ENCODE measurements at places on chromosomes 2 and 18. TPM values are rescaled to one million over a fixed set of nuclear protein-coding genes. Genes with fewer than 3 reads are reported as not detected.

DNA sequence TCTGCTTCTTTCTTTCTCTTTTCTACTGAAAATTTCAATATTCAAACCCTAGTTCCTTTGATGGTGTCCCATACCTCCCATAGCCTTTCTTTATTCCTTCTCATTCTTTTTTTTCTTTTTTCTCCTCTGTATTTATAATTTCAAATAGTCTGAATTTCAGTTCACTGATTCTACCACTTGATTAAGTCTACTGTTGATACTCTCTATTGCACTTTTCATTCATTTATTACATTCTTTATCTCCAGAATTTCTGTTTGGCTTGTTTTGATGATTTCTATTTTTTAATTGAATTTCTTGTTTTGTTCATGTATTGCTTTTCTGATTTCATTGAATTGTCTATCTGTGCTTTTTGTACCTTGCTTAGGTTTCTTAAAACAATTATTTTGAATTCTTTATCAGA lies 111.9 kb upstream of the VRK2 start:
- DNase-seq, result no peak
- H3K27ac ChIP-seq, result no peak overlapping the region
- H3K27me3 ChIP-seq, result no peaks in the 10 kb centered on the region
- H3K4me3 ChIP-seq, result no peak overlapping the region
- H3K4me1 ChIP-seq, result no peaks in the 10 kb centered on the region
- H3K36me3 ChIP-seq, result no peaks in the 10 kb centered on the region

- H3K27me3 ChIP-seq, result no peaks in the 10 kb centered on the region
- no peak overlapping the region for H3K4me3 ChIP-seq
- no peaks in the 10 kb centered on the region for H3K36me3 ChIP-seq
- no peak overlapping the region for H3K27ac ChIP-seq
- peaks cover 8% of the 10 kb centered on the region for H3K4me1 ChIP-seq
These were observed 13.2 kb downstream of the GPC1 start for GRCh38 chr2:240448387-240449274.

ADGRF3 gene
- 1.8 TPM for total RNA-seq

IMPACT gene
- total RNA-seq, result 12.2 TPM

WIPF1 gene
- total RNA-seq, result 473 TPM

- H3K36me3 ChIP-seq, result no peaks in the 10 kb centered on the region
- H3K27ac ChIP-seq, result no peak overlapping the region
- H3K4me1 ChIP-seq, result no peaks in the 10 kb centered on the region
These were observed 102.4 kb upstream of the DCC start for GRCh38 chr18:52237551-52237950.

DNA sequence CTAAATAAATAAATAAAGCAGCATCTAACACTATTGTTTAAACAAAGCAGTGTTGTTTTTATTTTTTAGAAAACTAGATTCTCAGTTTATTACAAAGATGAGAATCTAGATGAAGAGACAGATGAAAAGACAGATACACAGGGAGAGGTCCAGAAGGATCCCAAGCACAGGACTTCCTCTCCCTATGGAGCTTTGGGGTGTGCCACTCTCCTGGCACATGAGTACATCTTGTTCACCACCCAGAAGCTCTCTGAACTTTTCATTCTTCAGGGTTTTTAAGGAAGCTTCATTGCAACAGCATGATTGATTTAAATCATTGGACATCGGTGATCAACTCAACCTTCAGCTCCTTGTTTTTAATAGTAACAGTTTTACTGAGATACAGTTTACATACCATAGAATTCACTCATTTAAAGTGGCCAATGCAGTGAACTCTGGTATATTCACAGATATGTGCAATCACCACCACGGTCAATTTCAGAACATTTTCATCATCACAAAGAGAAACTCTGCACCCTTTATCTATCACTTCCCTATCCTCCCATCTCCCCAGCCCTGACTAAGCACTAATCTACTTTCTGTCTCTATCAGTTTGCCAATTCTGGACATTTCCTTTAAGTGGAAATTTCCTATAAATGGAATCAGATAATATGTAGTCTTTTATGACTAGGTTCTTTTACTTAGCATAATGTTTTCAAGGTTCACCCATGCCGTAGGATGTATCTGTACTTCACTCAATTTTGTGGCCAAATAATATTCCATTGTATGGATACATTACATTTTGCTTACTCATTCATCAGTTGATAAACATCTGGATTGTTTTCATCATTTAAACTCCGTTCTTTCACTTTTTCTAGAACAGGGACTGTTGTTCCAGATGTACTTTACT lies 62.3 kb upstream of the ZFP36L2 start:
- peaks cover under 1% of the 10 kb centered on the region for H3K4me1 ChIP-seq
- H3K4me3 ChIP-seq, result no peak overlapping the region
- no peak overlapping the region for H3K27ac ChIP-seq
- H3K36me3 ChIP-seq, result peaks cover 73% of the 10 kb centered on the region
- H3K27me3 ChIP-seq, result no peaks in the 10 kb centered on the region
- DNase-seq, result no peak

DNA sequence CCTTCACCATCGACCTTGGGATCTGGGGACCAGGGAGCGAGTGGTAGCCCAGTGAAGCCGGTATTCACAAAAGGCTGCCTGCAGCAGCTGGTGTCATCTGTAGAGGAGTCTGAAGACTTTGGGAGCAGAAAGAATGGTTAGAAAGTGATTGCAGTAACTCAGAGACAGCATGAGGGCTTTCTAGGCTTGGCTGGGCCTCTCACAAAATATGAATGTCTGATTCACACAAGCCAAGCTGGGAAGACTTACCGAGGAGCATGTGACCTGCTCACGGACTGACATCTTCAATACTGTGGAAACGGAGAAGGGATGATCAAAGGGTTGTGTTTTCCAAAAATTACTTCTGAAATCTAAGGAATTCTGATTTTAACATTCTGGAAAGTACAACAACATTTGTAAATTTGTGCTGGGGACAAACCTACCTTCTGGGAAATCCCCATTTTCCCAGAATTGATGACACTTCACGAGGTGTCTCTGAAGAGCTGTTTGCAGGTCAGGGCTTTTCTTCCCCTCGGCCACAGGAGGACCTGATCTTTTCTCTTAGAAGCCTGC lies 111.7 kb downstream of the ACOXL start:
- no peak overlapping the region for H3K4me3 ChIP-seq
- H3K27ac ChIP-seq, result no peak overlapping the region
- peaks cover 19% of the 10 kb centered on the region for H3K4me1 ChIP-seq
- DNase-seq, result no peak
- no peaks in the 10 kb centered on the region for H3K27me3 ChIP-seq

DNA sequence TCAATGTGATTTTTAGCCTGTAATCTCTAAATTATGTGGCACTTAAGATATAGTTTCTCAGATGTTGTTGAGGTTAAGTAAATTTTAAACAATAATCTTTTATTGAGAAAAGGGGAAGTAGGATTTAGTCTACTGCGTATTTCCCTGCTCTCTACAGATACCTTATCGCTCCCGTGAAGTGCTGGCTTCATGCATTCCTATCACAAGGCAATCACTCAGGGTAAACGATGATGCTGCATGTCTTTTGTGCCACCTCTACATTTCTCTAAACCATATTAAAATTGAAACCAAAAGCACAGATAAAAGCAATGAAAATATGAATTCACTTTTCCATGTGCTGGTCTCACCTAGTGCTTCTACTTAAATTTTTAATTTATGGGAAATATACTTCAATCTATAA lies 14.4 kb upstream of the RPE start:
- no peaks in the 10 kb centered on the region for H3K4me1 ChIP-seq
- H3K4me3 ChIP-seq, result no peak overlapping the region
- H3K27me3 ChIP-seq, result peaks cover 50% of the 10 kb centered on the region
- no peaks in the 10 kb centered on the region for H3K36me3 ChIP-seq

DNA sequence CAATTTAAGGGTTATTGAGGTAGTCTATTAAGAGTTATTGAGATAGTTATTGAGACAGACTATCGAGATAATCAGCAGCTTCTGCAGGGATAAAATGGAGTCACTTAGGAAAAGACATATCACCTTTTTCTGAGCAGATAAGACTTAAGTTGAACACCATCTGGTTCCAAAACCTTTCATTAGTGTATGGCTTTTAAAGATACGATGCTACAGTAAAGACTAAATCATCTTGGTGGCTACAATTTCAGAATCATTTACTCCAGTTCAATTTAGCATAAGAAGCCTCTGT lies 68.6 kb upstream of the DNAJC10 start:
- H3K4me1 ChIP-seq, result no peaks in the 10 kb centered on the region
- no peak for DNase-seq
- H3K27me3 ChIP-seq, result no peaks in the 10 kb centered on the region
- H3K27ac ChIP-seq, result no peak overlapping the region
- H3K36me3 ChIP-seq, result no peaks in the 10 kb centered on the region

DNA sequence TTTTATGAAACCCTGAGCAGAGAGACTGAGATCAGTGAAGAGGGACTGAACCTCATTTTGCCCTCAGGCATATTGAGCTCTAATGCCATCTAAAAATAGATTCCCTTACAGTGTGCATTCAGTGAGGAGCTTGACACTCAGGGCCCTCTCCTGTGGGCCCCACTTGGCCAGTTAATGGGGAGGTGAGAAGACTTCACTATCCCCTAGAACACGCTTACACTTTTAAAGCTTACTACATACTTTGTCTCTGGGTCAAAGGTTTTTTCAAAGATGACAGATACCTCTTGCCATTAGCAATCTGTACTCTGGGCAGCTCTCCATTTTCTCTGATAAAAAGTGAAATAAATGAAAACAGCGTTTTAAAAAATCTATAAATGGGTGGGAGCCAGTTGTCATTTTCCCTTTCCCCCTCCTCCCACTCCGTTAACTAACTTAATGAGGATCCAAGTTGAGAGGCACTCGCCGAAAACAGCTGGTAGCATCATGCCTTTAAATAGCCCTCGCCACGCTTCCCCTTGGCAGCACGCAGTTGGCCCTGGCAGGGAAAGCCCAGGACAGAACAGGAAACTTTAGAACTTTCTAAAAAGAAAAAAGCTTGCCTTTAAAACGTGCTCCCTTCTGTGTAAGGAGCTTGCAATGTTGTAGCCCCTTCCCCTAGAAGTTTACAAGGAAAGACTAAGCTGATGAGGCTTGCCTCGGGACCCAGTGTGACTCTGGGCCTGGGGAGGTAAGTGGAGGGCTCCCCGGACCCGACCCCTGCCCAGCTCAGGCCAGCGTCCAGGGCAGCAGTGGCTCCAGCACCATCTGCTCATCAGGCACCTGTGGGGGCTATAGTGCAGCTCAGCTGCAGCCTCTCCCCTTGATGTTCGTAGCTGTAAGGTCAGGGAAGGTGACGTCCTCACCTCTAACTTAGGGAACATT lies 58.8 kb upstream of the FOSL2 start:
- DNase-seq, result no peak
- no peaks in the 10 kb centered on the region for H3K36me3 ChIP-seq
- H3K4me3 ChIP-seq, result no peak overlapping the region
- no peak overlapping the region for H3K27ac ChIP-seq

DNAJC27 gene
- 14.6 TPM for total RNA-seq

GRCh38 chr2:160486341-160486740 lies 7.3 kb downstream of the RBMS1 start:
- peaks cover 10% of the 10 kb centered on the region for H3K4me1 ChIP-seq
- H3K36me3 ChIP-seq, result no peaks in the 10 kb centered on the region
- no peak overlapping the region for H3K27ac ChIP-seq
- no peak for DNase-seq

- H3K27ac ChIP-seq, result no peak overlapping the region
- H3K27me3 ChIP-seq, result peaks cover 3% of the 10 kb centered on the region
- no peaks in the 10 kb centered on the region for H3K4me1 ChIP-seq
- H3K36me3 ChIP-seq, result no peaks in the 10 kb centered on the region
- no peak overlapping the region for H3K4me3 ChIP-seq
These were observed 69.3 kb upstream of the SLC16A14 start for GRCh38 chr2:230137902-230138539.

TEKT4 gene
- total RNA-seq, result not detected

DNA sequence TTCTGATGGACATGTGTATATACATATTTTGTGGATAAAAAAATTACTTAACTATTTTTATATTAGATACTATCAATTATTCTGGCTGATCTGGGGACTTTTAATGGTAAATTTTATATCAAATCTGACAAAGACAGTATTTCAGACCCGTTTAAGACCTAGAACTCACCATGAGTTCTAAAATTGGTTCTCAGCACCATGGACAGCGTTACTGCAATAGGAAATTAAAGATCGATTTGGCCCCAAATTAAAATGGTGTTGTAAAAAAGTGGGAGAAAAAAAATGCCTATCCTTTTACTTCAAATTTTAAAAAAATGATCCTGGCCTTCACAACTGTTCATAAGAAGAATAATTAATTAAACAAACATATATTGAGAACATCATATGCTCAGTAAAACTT lies 919 bp upstream of the SCN2A start:
- H3K27ac ChIP-seq, result no peak overlapping the region
- no peak for DNase-seq
- no peaks in the 10 kb centered on the region for H3K4me1 ChIP-seq
- no peaks in the 10 kb centered on the region for H3K36me3 ChIP-seq

DNA sequence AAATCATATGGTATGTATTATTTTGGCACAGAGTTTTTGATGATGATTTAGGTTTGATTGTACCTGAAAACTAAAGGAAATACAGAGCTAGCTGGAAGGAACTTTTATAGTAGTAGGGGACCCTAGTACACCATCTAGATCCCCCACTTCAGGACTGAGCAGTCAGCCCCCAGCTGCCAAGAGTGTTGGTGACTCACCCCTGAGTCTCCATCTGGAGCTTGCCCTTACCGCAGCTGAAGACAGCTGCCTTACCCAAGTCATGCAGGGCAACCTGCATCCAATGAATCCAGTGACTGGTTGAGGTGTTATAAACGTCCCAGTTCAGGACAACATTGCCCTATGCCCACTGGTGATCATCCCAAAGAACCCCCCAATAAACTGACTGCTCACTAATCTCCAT lies 15.3 kb downstream of the PMS1 start:
- H3K4me3 ChIP-seq, result no peak overlapping the region
- H3K27ac ChIP-seq, result no peak overlapping the region
- H3K36me3 ChIP-seq, result peaks cover 27% of the 10 kb centered on the region
- no peaks in the 10 kb centered on the region for H3K4me1 ChIP-seq

ATP6V1C2 gene
- not detected for total RNA-seq

DNA sequence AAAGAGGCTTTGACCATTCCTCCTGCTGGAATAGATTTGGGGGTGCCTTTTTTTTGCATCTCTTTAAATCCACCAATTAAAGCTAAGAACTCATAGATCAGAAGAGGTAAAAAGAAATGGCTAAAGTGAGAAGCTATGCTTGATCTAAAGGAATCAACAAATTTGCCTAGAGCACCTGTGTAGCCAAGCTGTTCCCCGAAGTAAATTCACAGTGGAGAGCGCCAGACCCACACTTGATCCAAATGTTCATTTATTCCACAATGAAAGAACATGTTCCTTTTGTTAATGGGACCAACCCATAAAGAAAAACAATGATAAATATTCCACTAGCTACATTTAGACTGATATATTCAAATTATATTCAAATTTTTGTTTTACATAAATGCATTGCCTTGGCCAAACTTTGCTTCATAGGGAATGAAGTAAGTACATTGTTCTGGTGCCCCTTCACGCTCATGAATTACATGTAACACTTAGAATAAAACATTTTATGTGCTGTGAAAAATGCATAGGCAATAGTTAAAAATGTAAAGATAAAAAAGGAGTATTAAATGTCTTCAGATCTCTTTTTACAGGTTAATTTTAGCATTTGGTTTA lies 167.4 kb downstream of the PKP4 start:
- no peaks in the 10 kb centered on the region for H3K27me3 ChIP-seq
- no peak overlapping the region for H3K27ac ChIP-seq
- peaks cover 21% of the 10 kb centered on the region for H3K36me3 ChIP-seq
- no peak for DNase-seq
- H3K4me1 ChIP-seq, result no peaks in the 10 kb centered on the region

Data from CD4-positive, CD25-positive, alpha-beta regulatory T cell (primary cell).